Amygdala (tissue), 56 donors: ENCODE measurements at places on chromosomes 1 and 21.

- DNase-seq: no peak
These were observed 88.1 kb upstream of the ARHGEF16 start for GRCh38 chr1:3366126-3367051.

- no peak for DNase-seq
These were observed 229.3 kb downstream of the USH2A start for GRCh38 chr1:216193839-216194443.

- DNase-seq: no peak
These were observed 23.0 kb upstream of the ZBTB40 start for GRCh38 chr1:22428672-22429071.

DNA sequence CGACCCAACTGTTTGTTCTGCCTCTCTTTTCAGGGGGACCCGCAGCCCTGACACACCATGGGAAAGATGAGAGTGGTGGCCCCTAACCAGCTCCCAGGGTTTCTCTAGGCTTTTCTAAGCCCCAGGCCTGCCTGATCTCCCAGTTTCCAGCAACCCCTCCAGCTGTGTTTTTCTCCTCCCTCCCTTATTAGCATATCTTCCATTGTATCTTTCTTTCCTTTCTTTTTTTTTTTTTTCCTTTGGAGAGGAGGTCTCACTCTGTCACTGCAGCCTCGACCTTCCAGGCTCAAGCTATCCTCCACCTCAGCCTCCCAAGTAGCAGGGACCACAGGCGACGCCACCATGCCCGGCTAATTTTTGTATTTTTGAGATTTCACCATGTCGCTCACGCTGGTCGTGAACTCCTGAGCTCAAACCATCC lies 1.8 kb upstream of the CERS2 start:
- DNase-seq: no peak

- no peak for DNase-seq
These were observed 42.4 kb downstream of the TRIM11 start for GRCh38 chr1:228364068-228364705.
